RPMI7951 (cell line): ENCODE measurements at places on chromosomes 2 and 18. TPM values are rescaled to one million over a fixed set of nuclear protein-coding genes. Genes with fewer than 3 reads are reported as not detected.

- no peak for DNase-seq
These were observed 4.5 kb upstream of the KIDINS220 start for GRCh38 chr2:8841932-8842331.

B3GNT2 gene
- 26.5 and 31.6 TPM in 2 replicates for total RNA-seq

GRCh38 chr2:94872676-94873361 lies 1.6 kb downstream of the TEKT4 start:
- no peak for DNase-seq

GRCh38 chr2:149443150-149443549 lies 112.8 kb downstream of the LYPD6 start:
- no peak for DNase-seq
